ENCODE measurements at places on chromosomes 11 and 22.

- DNase-seq = no peak
Measured at GRCh38 chr11:829847-830294, 2.2 kb downstream of the CRACR2B start.

DNA sequence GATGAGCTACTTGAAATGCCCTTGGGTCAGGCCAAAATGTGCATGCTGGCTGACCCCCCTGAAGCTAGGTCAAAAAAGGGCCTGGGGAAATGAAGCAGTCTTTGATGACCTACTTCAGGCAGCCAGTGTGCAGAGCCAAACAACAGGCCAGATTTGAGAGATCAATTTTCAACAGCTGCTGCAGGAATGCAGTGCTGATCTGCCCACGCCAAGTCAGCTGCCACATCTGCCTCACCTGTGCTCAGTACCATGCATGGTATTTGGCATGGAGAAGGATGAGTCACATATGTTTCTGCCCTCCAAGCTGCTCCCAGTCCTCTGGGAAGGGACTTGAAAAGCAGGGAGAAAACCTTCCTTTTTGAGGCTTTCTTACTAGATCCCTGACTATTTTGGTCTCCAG is 35.8 kb downstream of the MTNR1B start:
- DNase-seq = no peak

DNA sequence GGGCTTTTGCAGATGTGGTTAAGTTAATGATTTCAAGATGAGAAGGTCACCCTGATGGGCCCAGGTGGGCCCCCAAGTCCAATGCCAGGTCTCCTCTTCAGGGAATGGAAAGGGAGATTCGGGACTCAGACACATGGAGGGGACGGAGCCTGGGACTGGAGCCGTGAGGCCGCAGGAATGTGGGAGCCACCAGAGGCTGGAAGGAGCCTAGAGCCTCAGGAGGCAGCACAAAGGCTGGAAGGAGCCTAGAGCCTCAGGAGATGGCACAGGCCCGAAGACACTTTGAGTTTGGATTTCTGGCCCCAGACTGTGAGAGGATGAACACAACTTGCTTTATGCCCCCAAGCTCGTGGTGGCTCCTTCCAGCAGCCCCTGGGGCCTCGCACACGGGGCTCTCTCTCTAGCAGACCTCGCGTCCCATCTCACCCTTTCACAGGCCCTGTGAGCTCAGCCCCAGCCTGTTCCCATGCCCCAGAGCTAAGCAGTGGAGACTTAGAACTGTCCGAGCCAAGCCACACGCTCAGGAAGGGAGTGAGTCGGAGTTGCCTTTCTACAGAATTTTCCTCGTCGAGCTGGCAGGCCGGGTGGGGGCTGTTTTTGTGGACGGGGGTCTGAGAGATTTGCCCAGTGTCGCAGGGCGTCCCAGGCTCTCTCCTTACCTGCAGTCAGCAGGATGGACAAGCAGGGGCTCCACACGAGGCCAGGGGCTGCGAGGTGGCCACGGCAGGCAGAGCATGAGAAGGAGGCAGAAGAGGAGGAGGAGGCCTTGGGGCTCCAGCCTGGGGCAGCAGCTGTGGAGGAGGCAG is 937.6 kb downstream of the BRD1 start:
- DNase-seq = no peak

DNA sequence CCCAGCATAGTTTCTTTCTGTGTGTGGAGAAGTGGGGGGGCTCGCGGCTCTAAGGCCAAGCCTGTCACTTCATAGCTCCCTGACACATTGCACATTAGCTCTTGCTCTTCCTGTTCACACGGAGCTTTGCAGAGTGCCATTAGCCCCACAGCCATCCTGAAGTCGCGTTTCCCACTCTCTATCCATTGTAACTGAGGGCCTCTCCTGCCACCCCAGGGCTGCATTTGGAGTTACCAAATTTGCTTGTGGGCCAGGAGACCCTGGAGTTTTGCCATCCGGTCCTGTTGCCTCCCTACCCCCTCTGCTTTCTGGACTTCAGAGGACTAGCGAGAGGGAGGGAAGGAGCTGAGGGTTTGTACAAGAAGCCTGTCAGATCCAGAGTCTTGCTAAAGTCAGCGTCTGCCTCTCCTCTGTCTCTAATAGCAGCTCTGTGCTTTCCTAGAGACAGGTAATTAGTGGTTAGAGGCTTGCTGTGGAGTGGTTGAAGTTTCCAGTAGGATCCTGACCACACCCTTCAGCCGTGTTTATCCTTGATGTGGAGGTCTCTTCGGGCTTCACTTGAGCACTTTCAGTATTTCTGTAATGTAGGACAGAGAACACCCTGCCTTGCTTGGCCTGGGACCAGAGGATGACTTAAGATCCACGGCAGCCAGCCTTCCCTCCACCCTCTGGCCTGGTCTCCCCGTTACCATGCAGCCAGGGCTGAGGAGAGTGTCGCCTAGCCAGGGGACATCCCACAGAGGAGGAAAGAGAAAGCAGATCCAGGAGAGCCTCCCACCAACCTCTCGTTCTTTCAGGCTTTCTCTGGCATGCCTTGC is 14.1 kb downstream of the DCPS start:
- no peak for DNase-seq

GRCh38 chr11:123425367-123425766 is 4.7 kb upstream of the GRAMD1B start:
- no peak for DNase-seq

DNA sequence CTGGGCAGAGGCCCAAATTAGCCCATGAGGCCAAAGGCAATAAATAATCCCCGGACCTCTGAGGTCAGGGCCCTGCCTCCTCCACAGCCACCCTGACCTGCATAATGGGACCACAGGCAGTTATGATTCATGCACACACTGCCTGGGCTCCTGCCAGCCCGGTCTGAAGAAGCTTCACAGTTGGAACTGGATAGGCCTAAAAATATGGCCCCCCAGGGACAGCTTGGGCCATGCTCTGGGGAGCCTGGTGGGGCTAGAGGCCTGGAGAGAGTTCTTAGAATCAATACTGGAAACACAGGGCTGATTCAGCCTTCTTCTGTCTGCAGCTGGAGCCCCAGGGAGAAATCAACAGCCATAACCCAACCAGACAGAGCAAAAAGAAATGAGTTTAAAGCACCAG is 112.8 kb upstream of the CADM1 start:
- DNase-seq = no peak

DNA sequence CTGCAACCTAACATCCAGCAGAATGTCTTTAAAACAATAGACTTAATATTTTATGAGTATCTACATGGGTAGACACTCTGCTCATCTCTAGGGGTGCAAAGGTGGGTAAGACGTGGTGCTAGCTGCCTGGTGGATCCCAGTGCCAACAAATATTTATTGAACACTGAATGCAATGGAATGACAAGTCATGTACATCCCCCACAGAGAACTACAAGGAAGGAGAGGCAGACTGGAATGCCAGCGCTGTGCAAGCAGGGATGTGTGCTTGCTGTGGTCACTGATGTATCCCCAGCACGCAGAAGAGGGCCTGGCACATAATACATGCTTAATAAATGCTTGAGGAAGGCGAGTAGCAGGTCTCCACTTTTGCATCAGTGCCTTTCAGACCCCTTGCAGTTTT is 61.9 kb downstream of the CD6 start:
- DNase-seq = no peak

DNA sequence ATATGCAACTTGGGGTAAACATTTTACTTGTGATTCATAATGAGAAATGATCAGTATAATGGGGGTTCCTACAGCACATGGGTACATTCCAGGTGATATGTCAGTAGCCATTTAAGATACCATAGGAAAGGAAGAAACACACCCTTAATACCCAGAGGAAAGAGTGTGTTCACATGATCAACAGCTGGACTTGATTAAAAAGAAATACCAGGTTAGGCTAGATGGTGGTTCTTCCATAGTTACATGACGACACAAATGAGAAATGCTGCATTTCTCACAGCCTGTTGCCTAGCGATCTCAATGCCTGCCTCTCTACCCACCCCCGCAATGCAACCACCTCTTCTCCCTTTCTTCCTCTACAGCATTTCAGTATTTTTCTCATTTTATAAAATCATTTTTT is 96.8 kb downstream of the TTC28 start:
- DNase-seq = no peak

GRCh38 chr11:57787920-57788702 is 26.5 kb downstream of the CTNND1 start:
- DNase-seq = peak; percentile 31

GRCh38 chr11:119029340-119030028 is 1.2 kb downstream of the SLC37A4 start:
- no peak for DNase-seq

DNA sequence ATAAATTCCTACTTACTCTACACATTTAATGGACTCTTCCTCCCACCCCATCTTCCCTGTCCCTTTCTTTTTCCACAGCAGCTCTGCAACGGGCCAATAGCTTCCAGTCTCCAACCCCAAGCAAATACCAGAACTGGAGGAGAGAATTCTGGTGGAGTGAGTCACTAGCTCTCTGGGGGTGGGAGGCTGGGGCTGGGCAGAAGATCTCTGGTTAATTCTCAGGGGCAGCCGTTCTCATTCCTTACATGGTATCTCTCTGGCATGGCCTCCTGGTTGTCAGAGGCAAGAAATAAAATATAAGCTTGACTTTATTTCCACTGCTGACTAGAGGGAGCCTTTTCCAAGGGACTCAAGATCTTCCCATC is 90.4 kb upstream of the PARVA start:
- DNase-seq = no peak

DNA sequence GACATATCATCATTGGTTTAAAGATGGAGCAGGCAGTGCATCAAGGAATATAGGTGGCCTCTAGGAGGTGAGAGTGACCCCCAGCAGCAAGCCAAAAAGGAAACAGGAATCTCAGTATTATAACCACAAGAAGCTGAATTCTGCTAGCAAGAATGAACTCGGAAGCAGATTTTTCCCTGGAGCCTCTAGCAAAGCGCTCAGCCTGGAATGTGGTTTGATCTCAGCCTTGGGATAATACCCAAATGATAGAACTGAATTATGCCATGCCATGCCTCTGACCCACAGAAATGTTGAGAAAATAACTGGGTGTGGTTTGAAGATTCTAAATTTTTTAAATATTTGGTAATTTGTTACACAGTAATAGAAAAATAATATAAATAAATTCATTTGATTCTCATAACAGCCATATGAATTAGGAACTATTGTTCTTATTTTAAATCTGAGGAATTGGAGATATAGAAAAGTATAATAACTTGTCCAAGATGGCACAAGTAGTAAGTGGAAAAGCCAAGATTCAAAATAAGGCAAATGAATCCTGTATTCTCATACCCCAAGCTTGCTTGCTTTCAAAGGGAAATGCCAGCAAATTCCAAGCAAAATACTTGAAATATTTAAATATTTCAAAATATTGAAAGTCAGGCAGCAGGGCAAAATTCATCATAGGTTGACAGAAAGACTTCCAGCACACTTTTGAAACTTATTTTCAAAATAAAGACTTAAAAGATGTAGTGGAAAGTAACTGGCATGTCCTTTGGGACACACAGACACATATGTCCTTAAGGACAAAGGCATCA is 567.4 kb downstream of the KCNA4 start:
- no peak for DNase-seq

- DNase-seq = no peak
Measured at GRCh38 chr11:103968685-103969084, 67.8 kb upstream of the DDI1 start.

GRCh38 chr11:124898711-124899110 is 1.0 kb upstream of the ROBO4 start:
- no peak for DNase-seq

GRCh38 chr11:37572491-37573171 is 974.6 kb upstream of the RAG2 start:
- no peak for DNase-seq
